ENCODE measurements at places on chromosomes 7 and 10. TPM values are rescaled to one million over a fixed set of nuclear protein-coding genes. Genes with fewer than 3 reads are reported as not detected.

The GIMAP1 gene
- total RNA-seq: 6.6 TPM

The SPDYE5 gene
- not detected for total RNA-seq

The PLAC9 gene
- 59.4 TPM for total RNA-seq

The AGR3 gene
- 0.45 TPM for total RNA-seq

The EPHA1 gene
- total RNA-seq: not detected

The RET gene
- 3.8 TPM for total RNA-seq

The LBX1 gene
- total RNA-seq: not detected

The MAGI2 gene
- 14.4 TPM for total RNA-seq

The EXOC6 gene
- 34.9 TPM for total RNA-seq

The REEP3 gene
- 108 TPM for total RNA-seq

The MGAM2 gene
- total RNA-seq: under 0.01 TPM

The AKR1B15 gene
- total RNA-seq: not detected

The SDK1 gene
- 9.1 TPM for total RNA-seq

The FXYD4 gene
- total RNA-seq: not detected

The ANKRD7 gene
- 0.57 TPM for total RNA-seq

The COMMD3 gene
- total RNA-seq: 41.1 TPM

The ABCC2 gene
- 0.33 TPM for total RNA-seq

The SFMBT2 gene
- total RNA-seq: 11.4 TPM

The SFTPA1 gene
- 3.3 TPM for total RNA-seq

The RAB19 gene
- not detected for total RNA-seq

The DIP2C gene
- total RNA-seq: 38.6 TPM

All from esophagus muscularis mucosa (tissue), 4 donors.